ENCODE measurements at places on chromosomes 2 and 18.

- DNase-seq = peak; percentile 34
Measured at GRCh38 chr2:143030127-143030526, 99.1 kb upstream of the ARHGAP15 start.

DNA sequence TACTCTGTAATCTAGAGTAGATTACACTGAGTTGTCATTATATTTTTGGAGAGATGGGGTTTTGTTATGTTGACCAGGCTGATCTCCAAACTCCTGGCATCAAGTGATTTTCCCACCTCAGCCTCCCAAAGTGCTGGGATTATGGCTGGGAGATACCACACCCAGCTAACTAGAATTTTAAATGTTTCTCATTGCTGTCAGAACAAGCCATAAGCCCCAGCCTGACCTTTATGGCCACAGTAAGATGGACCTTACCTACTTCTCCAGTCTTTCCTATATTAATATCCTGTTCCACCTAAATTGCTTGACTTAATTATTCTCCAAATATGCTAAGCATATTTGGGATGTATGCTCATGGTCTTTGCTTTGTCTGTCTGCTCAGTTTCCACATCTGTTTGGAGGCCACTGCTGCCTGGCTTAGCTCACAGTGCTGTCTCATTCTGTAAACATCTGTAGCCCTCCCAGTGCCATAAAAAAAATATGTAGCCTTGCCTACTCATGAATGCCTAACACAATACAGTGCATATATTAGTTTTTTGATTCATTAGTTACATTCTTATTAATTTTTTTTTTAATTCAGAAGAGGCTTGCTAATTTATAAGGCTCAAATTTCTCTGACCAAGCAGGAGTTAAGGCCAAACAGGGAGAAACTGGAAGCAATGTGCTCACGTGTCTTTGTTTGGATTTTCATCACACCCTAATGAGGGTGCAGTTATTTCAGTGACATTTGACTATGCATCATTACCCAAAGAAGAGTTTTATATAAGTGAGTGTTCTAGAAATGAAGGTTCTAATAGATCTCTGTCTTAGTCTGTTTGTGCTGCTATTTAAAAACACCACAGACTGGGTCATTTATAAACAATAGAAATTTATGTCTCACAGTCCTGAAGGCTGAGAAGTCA lies 45.3 kb upstream of the PSME4 start:
- DNase-seq = no peak

GRCh38 chr2:43086451-43087221 lies 139.8 kb downstream of the ZFP36L2 start:
- no peak for DNase-seq

DNA sequence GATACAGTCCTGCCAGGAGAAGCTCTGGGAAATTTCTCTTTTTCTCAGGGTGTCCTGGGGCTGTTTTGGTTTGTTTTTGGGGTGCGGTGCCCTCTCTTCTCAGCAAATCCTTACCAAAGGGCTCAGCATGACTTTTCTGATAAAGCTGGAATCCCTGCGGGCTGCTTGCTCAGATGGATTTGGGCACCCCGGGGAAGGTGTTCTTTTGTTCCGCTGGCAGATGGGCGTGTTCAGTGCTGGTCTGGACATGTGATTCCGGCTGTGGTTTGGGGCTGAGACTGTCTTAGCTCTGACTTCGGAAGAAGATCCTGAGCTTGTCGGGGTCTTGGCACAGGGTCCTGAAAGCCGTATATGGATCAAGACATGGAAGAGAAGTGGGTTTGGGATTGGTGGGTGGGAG lies 134.2 kb upstream of the SPRED2 start:
- DNase-seq = no peak

- DNase-seq = no peak
Measured at GRCh38 chr18:22026889-22027288, 142.5 kb upstream of the GATA6 start.

DNA sequence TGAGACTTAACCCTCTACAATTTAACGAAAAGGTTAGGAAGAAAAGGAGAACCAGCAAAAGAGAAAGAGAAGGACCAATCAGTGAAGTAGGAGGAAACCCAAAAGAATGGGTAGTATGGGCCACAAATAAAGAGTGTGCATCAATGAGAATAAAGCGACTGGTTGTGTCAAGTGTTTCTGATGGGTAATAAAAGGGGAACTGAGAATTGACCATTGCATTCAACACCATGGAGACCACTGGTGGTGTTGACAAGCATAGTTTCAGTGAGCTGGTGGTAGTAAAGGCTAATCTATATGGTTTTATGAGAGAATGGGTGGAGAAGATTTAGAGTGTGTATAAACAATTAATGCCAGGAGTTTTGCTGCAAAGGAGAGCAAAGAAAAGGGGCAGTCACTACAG lies 75.4 kb downstream of the CSRNP3 start:
- no peak for DNase-seq

GRCh38 chr2:42929546-42930024 lies 137.2 kb upstream of the HAAO start:
- DNase-seq = no peak

GRCh38 chr2:73406996-73407395 lies 21.4 kb downstream of the ALMS1 start:
- DNase-seq = no peak

DNA sequence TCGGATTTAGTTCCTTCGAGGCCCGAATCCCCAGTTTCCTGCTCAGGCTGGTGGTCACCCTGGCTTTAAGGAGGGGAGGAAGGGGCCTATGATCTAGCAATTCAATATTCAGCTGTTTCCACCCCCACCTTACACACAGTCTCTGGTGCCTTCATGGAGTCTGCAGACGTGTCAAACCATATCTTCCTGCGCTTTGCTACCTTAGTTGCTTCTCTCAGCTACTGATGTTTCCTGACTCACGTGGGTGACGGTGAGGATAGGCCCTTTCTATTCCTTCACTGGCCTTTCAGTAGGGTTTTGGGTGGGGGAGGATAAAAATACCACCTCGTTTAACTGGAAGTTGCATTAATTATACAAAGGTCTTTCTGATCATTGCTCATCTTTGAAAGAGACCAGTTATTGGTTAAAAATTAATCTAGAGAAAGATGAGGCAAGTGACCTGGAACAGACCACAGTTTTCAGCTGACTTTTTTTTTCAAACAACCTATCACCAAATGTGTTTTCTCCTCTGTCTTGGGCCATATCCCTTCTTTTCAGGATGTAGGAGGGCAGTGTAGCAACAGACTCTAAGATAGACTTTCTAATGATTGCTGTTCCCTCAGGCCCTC lies 49.7 kb downstream of the SH2D6 start:
- DNase-seq = no peak

GRCh38 chr2:188434018-188434417 lies 142.3 kb downstream of the GULP1 start:
- no peak for DNase-seq

- no peak for DNase-seq
Measured at GRCh38 chr18:23956483-23956882, 58.1 kb upstream of the TTC39C start.

DNA sequence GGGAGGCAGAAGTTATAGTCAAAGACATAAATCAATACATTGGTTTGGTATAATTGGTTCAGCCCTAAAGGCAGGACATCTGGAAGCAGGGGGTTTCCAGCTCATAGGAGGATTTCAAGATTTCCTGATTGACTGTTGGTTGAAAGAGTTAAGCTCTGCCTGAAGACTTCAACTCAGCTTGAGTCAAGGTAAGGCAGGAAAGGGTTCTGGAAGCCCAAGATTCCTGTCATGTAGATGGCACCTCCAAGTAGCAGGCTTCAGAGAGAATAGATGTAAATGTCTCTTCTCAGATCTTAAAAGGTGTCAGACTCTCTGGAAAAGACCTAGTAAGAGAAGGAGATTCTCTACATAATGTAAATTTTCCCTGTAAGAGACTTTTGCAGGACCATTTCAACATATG lies 335.3 kb downstream of the RIT2 start:
- no peak for DNase-seq

GRCh38 chr2:8631465-8632005 lies 50.3 kb upstream of the ID2 start:
- no peak for DNase-seq

DNA sequence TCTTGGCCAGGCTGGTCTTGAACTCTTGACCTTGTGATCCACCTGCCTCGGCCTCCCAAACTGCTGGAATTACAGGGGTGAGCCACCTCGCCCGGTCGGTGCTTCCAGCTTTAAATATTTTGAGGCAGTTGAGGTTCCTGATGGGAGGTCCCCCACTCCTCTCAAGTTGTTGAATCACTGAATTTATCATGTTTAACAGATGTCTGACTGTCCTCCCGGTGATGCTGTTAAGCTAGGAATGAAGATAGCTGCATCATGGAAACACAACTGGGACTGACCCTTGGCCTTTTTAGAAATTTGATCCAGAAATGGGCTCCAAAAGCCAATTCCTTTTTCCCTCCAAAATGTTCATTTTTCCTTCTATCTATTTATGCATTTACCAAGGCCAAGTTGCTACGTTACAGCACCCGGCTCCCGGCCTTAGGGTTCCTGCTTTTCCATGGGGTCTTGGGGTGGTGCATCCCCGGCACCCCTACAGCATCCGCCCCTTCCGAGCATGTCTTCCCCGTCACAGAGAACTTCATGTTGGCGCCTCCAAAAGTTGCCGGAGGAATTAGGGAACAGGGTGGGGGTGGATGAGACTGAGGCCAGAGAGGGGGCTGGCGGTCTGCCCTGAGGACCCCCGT lies 43.9 kb downstream of the PAX8 start:
- DNase-seq = no peak

GRCh38 chr2:173966274-173967098 lies 1.3 kb upstream of the SP3 start:
- no peak for DNase-seq

- no peak for DNase-seq
Measured at GRCh38 chr2:240333985-240334384, 101.5 kb upstream of the GPC1 start.

DNA sequence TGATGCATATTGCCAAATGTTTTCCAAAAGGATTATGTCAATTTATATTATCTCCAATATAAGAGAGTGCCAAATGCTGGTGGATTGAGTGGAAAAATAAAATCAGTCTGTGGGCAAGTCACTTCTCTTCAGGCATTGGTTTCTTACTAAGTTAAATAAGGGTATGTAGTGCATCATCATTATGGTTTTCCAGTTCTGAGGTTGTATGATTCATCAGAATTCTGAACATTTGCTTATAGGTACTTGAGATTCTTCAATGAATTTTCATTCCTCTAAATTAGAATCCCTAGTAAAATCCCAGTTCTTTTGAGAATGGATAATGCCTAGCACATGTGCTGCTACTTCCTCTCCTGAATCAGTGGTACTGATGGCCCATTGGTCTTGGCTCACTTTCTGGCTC lies 188.9 kb upstream of the OSR1 start:
- no peak for DNase-seq

DNA sequence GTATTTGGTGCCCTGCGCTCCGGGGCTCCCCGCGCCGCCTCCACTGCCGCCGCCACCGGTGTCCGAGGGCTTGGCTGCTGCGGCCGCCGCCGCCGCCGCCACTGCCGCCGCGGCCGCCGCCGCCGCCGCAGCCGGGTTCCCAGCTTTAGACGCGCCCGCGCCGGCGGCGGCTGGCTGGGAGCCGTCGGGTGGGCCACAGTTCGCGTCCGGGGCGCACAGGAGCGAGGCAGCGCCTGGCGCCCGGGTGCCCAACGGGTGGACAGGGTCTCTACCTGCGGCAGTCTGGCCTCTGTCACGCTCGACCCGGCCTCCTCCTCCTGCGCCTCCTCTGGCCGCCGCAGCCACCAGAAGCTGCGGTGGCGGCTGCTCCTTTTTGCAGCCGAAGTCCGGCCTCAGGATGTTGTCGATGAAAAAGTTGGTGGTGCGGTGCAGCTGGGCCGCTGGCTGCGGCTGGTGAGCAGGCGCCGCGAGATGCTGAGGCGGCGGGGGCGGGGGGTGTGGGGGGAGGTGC lies 951 bp downstream of the EN1 start:
- DNase-seq = no peak

DNA sequence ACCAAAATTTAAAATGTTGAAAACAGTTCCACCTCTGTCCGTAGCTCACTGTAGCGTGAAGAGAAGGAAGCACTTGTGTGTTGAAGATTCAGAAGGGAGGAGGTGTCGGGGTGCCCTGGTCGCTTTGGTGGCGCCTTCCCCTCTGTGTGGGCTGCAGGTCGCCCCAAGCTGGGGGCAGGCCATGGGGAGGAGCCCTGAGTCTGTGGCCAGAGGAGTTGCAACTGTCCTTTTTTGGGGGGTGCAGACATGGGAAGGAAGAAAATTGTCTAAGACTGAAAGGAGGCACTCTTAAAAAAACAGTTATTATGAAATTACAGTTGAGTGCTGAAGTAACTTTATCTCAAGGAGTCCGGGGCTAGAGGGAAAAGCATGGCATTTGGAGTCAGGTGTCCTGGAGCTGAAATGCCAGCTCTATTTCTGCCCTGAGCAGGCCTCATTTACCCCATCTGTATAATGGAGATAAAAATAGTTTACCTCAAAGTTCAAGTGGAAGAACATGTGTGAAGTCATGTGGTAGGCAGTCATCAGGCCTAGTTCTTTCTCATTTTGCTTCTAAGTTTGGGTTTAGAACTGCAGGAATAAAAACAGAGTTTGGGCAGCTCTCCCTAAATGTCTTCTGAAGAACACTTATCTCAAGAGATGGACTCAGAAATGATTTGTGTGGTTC lies 82.1 kb downstream of the RNF144A start:
- no peak for DNase-seq

DNA sequence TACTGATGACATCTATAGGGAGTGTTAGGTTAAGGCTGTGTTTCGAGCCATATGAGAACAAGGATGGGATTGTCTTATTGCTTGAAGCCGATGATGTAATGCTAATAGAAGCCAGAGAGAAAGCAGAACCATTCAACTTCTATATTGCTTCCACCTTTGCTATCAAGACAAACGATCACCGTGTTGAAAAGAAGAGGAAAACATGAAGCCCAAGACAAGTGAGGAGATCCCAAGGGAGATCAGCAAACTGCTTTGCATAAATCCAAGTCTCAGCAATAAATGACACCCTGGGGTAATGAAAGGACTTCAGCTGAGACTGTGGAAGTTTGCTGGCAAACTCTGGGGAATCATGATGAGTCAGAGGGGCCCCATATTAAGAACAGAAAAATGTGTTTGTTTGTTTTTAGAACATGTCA lies 206.2 kb downstream of the NCKAP5 start:
- DNase-seq = no peak

DNA sequence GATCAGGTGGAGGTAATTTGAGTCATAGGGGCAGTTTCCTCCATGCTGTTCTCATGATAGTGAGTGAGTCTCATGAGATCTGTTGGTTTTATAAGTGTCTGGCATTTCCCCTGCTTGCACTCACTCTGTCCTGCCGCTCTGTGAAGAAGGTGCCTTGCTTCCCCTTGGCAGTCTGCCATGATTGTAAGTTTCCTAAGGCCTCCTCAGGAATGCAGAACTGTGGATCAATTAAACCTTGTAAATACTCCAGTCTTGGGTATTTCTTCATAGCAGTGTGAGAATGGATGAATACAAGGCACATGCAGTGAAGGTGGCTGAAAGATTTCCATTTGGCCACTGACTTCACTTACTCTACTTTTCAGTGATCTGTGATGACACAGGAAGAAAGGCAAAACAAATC lies 133.7 kb downstream of the SH3BP4 start:
- no peak for DNase-seq

Measured in activated CD4-positive, alpha-beta T cell treated with anti-CD3 and anti-CD28 coated beads, Interleukin-10, Interleukin-2, amounts not matched to agents 100 ng/mL and 50 ng/mL, durations not matched to agents 16 hours and 8 hours (primary cell).